ENCODE measurements at places on chromosomes 6 and 20. TPM values are rescaled to one million over a fixed set of nuclear protein-coding genes. Genes with fewer than 3 reads are reported as not detected.

The ZNF311 gene
- 0.74 TPM for polyA plus RNA-seq

The SLC16A10 gene
- polyA plus RNA-seq, result not detected

The TSPO2 gene
- not detected for polyA plus RNA-seq

The STMND1 gene
- 0.05 TPM for polyA plus RNA-seq

The HNF4A gene
- not detected for polyA plus RNA-seq

The LBP gene
- 0.04 TPM for polyA plus RNA-seq

The B3GAT2 gene
- polyA plus RNA-seq, result 0.02 TPM

The CCR6 gene
- not detected for polyA plus RNA-seq

The PNPLA1 gene
- polyA plus RNA-seq, result not detected

The DIDO1 gene
- polyA plus RNA-seq, result 18.0 TPM

- no peak for DNase-seq
Observed at GRCh38 chr6:131288214-131288613, 152.9 kb downstream of the AKAP7 start.

GRCh38 chr6:157056275-157056674 lies 267.0 kb downstream of the TMEM242 start:
- no peak for DNase-seq

DNA sequence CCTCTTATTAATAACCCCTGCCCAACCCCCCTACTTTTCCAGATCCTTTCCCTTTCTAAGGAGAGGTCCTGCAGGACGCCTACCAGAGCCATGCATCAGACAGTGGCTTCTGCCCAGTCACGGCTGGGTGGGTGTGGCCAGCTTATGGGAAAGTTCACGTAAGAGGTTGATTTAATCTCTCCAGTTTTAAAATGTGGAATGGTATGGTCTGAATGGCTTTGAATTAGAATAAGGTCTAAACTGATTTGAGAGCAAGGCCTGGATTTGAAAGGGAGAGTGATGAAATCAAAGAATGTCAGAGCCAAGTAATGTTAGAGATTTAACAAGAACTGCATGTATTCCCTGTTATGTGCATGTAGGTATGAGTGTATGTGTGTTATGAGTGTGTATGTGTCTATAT lies 275.7 kb downstream of the PAX1 start:
- no peak for DNase-seq

- no peak for DNase-seq
Observed at GRCh38 chr20:4886771-4887527, 114.4 kb downstream of the SLC23A2 start.

DNA sequence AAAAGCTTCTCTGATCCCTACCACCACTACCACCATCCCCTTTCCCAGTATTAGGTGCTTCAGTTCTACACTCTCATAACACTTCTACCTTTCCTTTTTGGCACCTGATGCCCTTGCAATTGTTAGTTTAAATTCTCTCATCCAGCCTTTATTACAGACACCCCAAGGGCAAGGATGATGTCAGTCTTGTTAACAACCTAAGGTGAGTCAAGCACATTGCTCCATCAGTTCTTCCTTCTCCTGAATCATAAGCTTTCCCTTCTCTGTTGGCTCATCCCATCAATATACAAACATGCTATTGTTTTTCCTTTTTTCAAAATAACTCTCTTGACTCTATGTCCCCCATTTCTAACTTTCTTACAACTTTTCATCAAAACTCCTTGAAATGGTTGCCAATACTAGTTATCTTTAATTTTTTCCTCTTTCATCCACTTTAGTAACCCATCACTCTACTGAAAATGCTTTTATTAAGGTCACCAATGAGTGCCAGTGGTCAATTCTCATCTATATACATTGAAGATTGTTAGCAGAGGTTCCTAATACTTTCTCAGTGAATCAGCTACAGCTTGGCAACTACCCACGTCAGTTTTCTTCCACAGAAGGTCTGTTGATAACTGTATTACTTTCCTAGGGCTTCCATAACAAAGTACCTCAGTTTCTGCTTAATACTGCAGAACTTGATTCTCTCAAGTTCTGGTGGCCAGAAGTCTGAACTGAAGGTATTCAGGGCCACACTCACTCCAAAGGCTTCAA lies 97.1 kb upstream of the FLRT3 start:
- no peak for DNase-seq

GRCh38 chr6:108463784-108464183 lies 96.9 kb upstream of the FOXO3 start:
- DNase-seq, result no peak

DNA sequence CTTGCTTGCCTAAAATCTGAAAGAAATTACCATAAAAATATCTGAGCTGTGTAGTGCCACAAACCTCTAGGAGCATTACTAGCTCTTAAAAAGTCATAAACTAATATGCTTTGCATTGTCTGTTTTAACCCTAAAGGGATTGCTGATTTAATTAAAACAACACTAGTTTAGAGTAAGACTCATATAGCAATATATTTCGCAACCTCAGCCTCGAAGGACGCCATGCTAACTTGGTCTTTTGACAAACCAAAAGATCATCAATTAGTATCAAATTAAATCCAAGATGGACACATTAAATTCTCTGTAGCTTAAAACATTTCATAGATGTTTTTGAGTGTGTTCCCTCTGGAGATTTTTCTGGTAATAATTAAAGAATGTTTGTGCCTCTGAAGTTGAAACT lies 74.8 kb upstream of the KCNQ5 start:
- no peak for DNase-seq

DNA sequence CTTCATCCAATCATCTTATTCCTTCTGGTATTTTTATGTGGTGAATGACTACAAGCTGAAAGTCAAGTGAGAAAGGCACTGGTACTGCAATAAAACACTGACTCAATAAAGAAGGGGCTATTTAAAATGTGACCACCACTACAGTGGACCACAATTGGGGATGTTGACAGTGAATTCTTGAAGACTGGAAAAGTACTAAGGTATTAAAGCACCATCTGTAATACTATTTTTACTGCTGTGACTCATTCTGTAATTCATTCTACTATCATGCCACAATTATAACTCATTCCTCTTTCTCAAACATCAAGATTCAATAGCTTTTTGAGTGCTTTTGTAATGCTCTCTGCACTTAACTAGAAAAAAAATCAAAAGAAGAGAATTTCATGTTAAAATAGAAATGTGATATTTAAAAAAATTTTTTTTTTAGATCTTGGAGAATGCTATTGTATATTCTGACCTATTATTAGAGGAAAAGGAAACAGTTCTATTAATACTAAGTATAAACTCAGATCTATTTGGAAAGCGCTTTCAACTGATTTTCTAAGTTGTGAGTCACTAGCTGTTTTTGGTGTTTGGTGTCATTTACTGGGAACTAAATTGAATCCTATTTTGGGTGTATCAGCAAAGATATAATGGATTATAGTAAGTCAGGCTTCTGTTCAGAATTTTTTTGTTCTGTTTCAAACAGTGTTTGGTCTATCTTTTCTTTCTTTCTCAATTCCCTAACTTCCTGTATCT lies 104.7 kb upstream of the TMEM170B start:
- peak; percentile 98 for DNase-seq

GRCh38 chr6:132257561-132257960 lies 143.7 kb downstream of the MOXD1 start:
- DNase-seq, result no peak

- DNase-seq, result no peak
Observed at GRCh38 chr6:7106215-7106751, 1.5 kb upstream of the RREB1 start.

DNA sequence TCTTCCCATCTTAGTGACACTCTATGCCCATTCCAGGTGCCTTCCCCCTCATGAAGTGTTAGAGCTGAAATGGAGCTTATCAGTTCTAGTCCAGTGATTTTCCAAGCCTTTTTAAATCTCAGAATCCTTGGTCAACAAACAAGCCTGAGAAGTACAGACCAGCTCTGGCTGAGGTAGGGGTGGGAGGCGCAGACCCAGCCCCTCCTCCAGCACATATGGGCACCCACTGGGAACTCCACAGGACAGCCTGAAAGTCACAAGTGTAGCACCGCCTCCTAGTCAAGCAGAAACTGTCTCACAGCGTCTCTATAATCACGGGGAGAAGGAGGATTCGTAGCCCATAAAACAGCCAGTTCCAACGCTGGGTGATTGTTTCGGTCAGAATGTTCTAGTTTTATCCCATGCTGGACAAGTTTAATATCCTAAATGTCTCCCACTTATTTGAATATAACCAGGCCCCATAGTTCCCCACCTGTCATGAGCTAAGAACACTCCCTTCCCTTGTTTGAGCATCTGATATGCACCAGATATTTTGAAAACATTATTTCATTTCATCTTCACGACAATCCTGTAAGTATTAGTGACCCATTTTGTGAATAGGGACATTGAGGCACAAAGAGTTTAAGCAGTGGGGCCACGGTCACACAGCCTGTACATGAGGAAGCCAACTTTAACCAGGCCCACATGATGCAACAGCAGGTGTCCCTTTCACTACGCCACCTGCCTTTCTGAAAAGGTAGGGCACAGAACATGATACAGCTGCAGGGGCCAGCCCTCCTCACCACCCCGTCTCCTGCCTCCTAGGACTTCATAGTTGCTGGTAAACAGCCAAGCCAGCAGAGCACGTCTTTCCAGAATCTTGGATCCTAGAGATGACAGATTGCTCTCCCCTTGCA lies 40.1 kb downstream of the TRAF3IP2 start:
- DNase-seq, result no peak

- no peak for DNase-seq
Observed at GRCh38 chr6:22071270-22072041, 225.4 kb downstream of the PRL start.

GRCh38 chr20:20536240-20536933 lies 168.5 kb downstream of the INSM1 start:
- DNase-seq, result no peak

DNA sequence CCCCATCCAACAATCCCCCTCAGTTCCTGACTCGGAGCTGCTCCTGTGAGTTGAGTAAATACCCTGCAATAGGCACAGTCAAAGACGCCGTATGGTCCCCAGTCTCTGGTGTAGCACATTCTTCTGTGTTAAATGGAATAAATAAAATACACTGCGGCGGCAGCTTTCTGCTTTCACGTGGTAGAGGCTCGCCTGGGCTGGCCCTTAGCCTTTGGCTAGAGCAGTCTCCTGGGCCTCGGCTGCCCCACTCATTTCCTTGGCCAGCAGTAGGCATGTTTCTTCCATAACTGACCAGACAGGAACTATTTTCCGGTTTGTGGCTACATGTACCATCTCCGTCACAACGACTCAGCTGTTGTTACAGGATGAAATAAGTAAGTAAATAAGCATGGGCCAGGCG lies 20.7 kb downstream of the SERPINB6 start:
- DNase-seq, result no peak

GRCh38 chr6:11730641-11731040 lies 48.0 kb downstream of the ADTRP start:
- DNase-seq, result no peak

GRCh38 chr6:159212525-159213280 lies 43.5 kb downstream of the FNDC1 start:
- DNase-seq, result no peak

GRCh38 chr6:104623052-104623690 lies 236.5 kb downstream of the HACE1 start:
- DNase-seq, result no peak

DNA sequence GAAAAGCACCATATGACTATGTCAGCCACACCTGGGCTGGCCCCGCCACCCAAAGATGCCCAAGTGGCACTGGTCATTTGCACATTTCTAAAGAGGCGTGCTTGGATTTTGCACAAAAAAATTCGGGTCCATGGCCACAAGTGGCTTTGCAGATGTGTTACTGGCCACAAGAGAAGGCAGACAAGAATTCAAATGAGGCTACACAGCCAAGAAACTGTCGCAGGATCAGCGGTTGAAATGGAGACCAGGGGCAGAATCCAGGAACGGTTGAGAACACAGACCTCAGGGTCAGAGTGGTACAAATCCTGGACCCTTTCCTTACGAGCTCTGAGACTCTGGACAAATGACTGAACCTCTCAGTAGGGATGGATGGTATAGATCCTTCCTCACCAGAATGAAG lies 48.6 kb upstream of the SASH1 start:
- DNase-seq, result no peak

DNA sequence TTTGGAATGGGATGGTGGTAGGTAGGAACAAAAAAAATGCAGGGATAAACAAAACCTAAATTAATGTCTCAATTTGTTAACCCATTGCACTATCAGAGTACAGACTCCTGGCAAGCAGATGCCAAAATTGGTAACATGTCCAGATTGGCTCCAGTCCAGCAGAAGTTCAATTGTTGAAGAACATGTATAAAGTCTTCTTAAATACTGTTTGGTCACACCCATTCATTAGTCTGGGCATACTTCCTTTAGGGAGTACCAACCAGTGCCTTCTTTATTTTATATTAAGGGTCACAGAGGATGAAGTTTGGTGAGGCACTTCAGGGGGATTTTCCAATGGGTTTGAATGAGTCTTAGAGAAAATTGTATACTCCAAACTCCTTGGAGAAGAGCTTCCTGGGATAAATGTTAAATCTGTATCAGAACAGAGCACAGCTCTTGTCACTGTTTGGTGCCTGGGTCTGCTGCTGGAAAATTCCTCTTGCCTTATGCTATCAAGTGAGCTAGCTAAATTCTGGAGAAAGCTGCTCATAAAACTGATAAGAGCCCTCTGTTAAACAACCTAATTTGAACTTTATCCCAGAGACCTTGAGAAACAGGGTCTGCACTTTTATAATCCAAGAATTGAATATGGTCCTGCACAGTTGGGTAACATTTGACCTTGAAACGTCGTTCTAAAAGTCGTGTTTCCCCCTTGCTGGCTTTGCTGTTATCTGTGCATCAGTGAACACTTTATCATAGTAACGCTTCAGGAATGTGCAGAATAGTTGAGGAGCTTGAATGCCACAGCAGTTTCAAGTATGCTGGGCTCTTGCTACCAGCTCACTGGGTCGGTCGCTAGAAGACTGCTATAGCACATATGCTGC lies 334.1 kb upstream of the CITED2 start:
- peak; percentile 66 for DNase-seq

GRCh38 chr6:134534708-134535149 lies 216.8 kb upstream of the SGK1 start:
- DNase-seq, result no peak

GRCh38 chr6:170186006-170186935 lies 104.6 kb downstream of the DLL1 start:
- no peak for DNase-seq

- DNase-seq, result no peak
Observed at GRCh38 chr6:40343318-40343876, 243.8 kb downstream of the LRFN2 start.

DNA sequence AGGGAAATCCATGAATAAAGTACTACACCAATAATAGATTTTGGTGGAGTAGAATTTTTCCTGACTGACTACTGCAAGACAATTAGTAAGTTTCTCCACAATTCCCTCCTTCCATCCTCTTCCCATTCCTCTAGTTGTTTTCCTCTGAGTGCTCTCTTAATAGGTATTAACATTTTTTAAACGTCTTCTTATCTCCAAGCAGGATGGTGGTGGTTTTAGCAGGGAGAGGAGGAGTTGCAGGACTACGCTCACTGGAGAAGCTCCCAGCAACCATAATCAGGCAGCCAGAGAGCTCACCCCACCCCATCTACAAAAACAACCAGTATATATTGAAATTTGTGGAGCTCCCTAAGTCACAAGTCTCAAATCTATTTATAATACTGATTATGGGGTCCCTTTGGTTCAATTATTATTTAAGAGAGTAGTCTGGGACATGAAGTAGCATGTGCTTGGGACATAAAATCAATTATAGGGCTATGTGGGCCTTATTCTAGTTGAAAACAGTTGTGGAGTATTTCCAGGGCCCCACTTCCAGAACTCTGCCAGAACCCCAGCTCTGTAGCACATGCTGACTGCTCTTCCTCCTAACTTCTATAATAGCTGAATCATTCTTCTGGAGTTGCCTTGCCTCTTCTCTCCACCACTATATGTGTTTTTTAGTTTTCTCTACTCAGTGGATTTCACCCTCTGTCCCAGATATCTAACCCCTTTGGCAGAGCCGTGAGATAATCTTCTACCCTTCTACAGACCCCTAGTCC lies 49.8 kb downstream of the MYB start:
- no peak for DNase-seq

GRCh38 chr20:49693435-49694171 lies 20.1 kb downstream of the B4GALT5 start:
- DNase-seq, result no peak
